Central memory CD4-positive, alpha-beta T cell (primary cell): ENCODE measurements at places on chromosomes 12 and 14.
A peak's percentile ranks its signal among the peaks of the same experiment; 100 is the strongest.

GRCh38 chr14:102819176-102819628 lies 42.0 kb downstream of the TRAF3 start:
- peak; percentile 26 for DNase-seq

- no peak for DNase-seq
These were observed 20.9 kb downstream of the ACTR6 start for GRCh38 chr12:100221523-100221922.

- DNase-seq, result no peak
These were observed 63.5 kb upstream of the TMTC1 start for GRCh38 chr12:29847246-29847645.

DNA sequence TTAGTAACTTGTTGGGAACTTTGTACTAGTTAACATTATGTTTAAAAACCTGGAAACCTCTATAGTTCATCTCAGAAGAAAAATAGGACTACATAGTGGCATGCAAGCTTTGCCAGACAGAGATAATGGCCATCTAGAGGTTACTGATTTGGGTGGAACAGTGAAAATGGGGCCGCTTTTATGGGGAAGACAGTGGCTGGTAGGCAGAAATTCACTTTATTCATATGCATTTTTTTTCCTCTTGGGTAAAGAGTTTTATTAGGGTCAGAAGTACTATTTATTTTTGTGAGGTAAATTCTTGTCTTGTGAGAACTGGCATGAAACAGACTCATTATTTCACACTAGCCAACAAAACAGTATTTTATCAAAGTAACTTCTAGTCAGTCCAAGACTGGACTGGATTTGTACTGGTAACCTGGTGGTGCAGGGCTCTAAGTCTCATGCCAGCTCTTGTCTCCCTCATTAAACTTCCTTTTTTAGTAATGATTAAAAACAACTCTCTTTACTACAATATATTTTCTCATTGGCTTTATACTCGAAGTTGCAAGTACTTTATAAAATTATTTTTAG lies 345.8 kb downstream of the RAD51B start:
- DNase-seq, result no peak

- no peak for DNase-seq
These were observed 93.9 kb downstream of the DYRK2 start for GRCh38 chr12:67742461-67742860.

GRCh38 chr12:132622437-132623071 lies 4.0 kb downstream of the P2RX2 start:
- DNase-seq, result no peak

GRCh38 chr14:89792489-89793366 lies 161.8 kb downstream of the EFCAB11 start:
- no peak for DNase-seq

GRCh38 chr14:63276016-63276415 lies 42.7 kb downstream of the GPHB5 start:
- DNase-seq, result no peak

DNA sequence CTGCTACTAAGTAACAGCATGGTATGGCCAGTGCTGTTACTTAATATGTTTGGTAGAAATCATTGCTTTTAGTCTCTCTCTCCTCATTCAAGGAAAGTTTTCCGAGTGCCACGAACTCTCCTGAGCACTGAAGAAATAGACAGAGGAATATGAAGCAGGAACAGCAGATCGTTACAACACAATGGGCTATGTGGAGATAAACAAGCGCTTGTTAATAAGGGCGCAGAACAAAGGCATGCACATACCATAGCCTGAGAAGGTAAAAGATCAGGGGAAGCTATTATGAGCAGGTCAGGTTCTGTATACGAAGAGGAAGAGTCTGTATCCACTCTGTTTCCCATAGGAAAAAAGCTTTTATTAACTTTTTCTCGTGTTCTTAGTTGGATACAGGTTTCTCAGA lies 156.2 kb upstream of the CPNE8 start:
- no peak for DNase-seq

DNA sequence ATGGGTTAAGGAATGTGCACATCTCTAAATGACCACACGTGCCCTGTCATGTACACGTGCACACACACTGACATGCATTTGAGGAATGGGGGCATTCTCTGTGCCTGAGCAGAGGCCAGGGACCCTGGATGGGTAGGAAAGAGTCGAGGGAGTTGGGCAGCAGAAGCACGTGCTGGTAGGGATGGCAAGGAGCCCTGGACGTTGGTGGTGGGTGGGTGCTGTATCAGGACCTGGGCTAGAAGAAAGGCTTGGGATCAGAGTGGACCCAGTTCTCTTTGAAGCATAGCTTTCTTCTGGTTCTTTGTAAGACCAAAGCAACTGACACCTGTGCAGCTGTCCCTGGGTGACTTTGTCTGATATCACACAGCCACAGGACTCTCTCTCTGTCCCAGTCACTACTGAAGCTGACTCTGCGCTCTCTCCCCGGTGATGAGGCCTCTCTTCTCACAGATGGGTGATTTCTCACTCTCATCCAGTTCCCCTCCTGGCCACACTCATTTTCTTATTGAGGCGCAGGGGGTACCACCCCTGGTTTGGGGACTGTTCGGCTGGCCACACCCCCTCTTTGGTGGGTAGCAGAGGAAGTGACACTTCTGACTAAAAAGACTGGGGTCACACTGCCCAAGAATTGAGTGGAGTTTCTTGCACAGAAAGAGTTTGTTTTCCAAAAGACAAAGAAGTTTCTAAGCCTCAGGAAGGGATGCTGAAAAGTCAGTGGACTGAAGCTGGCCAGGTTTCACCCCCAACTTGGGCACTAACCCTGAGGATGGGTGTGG lies 171.7 kb upstream of the RTL1 start:
- no peak for DNase-seq

DNA sequence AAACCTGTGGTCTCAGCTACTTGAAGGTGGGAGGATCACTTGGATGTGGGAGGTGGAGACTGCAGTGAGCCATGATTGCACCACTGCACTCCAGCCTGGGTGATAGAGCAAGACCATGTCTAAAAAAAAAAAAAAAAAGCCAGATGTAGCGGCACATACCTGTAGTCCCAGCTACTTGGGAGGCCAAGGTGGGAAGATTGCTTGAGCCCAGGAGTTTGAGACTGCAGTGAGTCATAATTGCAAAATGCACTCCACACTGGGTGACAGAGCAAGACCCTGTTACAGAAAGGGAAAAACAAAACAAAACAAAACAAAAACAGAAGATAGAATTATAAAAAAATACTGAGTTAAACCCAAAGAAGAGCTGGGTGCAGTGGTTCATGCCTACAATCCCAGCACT lies 29.1 kb upstream of the APOF start:
- no peak for DNase-seq

DNA sequence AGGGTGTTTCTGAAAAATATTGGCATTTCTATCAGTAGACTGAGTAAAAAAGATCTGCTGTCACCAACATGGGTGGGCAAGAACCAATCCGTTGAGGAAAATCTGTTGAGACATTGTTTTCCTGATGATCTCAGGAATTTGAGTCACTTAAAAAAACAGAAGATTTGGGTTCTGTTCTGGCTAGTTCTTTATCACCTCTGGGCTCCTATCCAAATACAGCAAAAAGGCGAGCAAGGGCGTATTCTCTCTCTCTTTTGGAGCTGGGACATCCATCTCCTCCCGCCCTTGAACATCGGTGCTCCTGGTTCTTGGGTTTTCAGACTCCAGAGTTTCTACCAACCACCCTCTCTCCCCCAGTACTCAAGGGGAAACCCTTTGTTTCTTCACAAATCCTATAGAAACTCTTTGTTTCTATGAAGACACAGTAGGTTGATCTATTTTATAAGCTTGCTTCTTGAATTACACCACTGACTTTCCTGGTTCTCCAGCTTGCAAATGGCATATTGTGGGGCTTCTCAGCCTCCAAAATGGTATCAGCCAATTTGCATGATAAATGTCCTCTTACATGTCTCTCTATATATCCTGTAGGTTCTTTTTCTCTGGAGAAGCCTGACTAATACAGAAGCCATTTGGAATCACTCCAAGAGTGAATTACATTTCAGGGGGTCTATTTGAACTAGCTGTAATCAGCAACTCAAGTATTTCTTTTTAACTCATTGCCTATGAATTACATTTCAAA lies 263.9 kb upstream of the TMTC1 start:
- no peak for DNase-seq

DNA sequence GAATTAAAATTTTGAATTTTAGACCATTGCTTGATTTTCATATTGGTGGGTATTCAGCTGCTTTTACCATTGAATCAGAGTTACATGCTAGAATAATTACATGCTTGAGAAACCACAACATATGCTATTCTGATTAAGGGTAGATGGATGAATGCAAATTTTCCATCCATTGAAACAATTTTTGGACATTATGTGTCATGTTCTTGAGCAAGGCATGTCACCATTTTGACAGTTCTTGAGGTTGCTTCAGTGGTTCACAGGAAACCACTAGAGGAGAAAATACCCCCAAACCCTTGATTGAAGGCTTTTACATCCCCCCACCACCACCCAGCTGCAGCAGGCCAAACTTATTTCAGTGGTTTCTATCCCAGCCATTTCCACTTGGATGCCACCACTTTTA lies 13.5 kb downstream of the UBR7 start:
- DNase-seq, result no peak

DNA sequence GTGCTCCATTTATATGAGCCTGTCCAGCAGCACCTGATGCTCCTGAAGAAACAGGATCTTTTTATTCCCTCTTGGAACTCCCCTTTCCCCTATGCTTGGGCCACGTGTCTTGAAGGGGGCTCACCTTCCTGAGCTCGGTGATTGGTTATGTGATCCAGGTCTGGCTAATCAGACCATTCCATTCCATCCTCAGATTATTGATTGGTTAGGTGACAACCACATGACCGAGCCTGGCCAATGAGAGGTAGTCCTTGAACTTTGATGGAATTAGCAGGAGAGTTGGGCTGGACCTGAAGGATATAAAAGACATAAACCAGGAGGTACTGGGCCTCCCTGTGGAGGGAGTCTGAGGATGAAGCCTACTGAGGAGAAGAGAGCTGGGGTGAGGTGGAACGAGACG lies 216.6 kb upstream of the LHX5 start:
- no peak for DNase-seq

GRCh38 chr12:119157528-119157927 lies 21.2 kb upstream of the HSPB8 start:
- no peak for DNase-seq

DNA sequence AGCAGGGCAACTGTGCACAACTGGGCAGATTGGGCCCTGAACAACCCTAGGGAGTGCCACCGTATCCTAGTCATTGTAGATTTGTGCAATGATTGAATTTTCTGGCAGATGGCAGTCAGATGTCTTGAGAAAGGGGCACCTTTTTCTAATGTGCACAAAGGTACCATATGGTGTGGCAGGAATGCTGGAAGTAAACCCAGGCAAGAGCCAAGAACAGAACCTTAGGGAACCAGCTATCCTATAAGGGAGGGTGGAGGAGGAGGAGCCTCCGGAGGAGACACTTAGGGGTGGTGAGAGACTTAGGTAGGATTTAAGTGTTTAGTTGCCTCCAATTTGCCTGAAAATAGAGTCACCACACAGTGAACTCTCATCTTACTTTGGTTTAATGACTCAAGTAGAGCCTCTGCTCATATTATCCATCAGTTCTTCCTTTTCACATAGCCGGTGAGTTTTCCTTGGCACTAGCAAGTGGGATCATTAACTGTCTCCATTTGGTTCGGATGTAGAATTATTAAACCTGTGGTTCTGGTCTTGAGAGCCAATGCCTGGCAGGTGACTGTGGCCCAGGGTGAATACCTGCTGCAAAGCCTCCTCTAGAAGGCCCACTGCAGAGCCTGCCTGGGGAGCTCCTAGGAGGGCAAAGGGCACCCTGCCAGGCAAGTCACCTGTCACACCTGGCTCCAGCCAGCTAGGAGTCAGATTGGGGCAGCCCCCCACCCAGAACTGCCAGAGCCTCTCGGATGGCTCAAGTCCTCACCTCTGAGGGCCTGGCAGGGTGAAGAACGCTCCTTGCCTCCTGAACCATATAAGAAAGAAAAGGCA lies 184.4 kb upstream of the HIF1A start:
- DNase-seq, result no peak

DNA sequence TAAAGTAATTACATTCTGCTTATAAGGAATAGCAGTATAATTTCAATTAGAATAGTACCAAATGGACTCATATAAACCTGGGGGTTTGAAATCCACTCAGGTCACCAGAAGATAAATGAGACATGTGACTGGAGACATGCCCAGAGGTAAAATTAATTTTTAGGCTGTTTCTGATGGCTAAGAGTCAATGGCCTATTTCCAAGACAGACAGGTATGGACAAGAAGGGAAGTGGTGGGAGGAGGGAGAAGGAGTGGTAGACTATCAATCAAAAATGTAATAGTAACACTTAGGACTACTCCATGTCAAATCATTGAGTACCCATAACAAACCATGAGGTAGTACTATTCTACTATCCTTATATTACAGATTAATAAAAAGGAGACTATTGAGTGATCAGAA lies 544.0 kb downstream of the GALC start:
- DNase-seq, result no peak

GRCh38 chr14:21070610-21071224 lies 613 bp downstream of the ARHGEF40 start:
- DNase-seq, result peak; percentile 14

- DNase-seq, result no peak
These were observed 359.4 kb upstream of the FOXG1 start for GRCh38 chr14:28407031-28407825.

GRCh38 chr14:101721111-101721510 lies 40.4 kb upstream of the PPP2R5C start:
- no peak for DNase-seq

DNA sequence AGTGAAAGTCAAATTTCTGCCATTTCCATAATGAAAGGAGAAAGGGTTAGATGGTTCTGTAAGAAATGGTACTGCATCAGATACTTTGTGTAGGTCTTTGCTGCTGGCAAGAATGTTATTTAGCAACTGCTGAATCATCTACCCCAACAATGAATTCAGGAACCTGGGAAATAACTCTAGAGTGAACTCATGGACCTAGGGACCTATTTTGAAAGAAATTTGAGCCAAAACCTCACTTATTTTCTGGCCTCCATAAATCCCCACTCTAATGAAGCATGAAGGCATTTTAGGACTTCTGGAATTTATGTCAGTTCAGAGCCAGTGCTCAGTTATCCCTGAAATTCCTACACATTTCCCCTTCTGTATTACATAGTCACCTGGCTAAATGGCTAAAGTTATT lies 50.9 kb upstream of the CPNE8 start:
- no peak for DNase-seq

GRCh38 chr14:92997343-92998061 lies 74.6 kb downstream of the CHGA start:
- DNase-seq, result no peak

- no peak for DNase-seq
These were observed 141.9 kb upstream of the C14orf180 start for GRCh38 chr14:104437703-104438102.

DNA sequence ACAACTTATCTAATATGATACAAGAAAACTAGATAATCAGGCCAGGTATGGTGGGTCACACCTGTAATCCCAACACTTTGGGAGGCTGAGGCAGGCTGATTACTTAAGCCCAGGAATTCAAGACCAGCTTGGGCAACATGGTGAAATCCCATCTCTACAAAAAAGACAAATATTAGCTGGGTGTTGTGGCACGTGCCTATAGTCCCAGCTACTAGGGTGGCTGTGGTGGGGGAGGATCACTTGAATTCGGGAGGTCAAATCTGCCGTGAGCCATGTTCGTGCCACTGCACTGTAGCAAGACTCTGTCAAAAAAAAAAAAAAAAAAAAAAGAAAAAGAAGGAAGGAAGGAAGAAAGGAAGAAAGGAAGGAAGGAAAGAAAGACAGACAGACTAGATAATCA lies 27.0 kb downstream of the ZCRB1 start:
- DNase-seq, result no peak
